Activated CD4-positive, alpha-beta T cell treated with anti-CD3 and anti-CD28 coated beads for 48 hours (primary cell): ENCODE measurements at places on chromosomes 3 and 15.

DNA sequence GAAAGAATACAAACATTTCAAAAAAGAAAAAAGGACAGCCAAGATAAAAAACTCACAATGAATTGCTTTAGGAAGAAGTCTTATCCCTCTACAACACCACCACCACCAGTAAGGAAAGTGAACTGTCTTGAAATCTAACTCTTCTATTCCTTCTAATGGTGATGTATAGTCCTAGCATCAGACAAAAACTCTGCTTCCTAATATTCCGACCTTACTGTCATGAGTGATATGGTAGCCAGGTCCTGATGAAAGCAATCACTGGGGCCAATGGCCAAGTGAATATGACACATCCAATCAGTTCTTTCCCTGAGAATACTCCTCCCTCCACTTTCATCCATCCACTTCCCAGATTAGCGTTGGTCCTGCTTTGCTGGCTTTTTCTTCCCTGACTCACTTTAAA, 14.8 kb downstream of the GK5 start:
- no peak for DNase-seq

- DNase-seq: no peak
Observed at GRCh38 chr3:123119802-123120201, 53.0 kb downstream of the PDIA5 start.

DNA sequence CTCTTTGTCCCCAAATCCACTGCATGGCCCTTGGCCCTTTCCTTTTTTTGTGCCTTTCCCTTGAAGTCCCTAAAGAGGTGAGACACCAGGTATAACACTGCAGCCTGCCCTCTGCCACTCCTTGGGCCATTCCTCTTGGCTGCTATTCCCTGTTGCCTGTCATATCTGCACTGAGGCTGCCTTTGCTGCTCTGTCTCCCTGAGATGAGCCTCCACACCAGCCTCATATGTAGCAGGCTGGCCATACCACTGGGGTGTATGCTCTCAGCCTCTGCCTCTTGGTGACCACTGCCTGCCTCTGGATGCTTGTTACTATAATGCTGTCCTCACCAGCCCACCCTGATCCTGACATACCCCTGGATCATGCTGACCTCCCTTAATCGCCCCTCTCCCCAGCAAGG, 252.0 kb downstream of the CLSTN2 start:
- no peak for DNase-seq

GRCh38 chr3:71847794-71848193, 62.8 kb upstream of the PROK2 start:
- no peak for DNase-seq

GRCh38 chr3:60650171-60650570, 601.1 kb downstream of the FHIT start:
- no peak for DNase-seq
